T-helper 22 cell (primary cell): ENCODE measurements at places on chromosomes 2 and 18.

GRCh38 chr2:192885569-192886160 is 690.9 kb upstream of the TMEFF2 start:
- no peak for DNase-seq

DNA sequence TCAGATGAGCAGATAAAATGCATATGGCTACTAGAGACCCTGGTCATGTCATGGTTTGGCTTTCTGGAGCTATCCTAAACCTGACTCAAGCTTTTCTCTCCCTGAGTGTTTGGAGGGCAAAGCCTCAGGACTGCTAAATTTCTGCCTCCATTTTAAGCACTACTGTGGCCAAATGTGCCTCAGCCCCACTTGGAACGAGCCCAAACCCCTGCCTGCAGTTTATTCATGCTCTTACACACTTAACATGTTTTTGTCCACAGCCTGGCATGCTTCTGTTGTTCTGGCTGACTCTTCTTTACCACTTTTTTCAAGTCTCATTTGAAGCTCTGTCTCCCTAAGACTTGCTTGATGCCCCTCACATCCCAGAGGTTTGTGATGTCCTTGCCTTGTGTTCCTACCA is 24.7 kb downstream of the MGAT5 start:
- no peak for DNase-seq

- no peak for DNase-seq
These were observed 9.9 kb downstream of the SGPP2 start for GRCh38 chr2:222434204-222434603.

DNA sequence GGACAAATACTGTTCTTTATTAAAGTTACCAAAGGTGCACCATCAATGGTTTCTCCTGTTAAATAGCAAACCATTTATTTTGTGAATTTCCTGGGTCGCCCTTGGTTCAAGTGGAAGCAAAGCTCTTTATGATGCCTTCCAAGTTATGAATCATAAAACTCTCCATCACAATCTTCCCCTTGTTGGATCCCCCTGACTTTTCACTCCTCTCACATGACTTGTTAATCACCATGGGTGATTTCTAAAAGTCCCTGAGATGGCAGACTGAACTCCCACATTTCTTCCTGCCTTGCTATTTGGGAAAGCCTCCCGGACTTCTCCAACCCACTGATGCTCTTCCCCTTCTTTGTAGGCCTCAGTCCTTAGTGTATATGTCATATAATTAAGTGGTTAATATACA is 176.0 kb downstream of the THADA start:
- DNase-seq, result no peak

- no peak for DNase-seq
These were observed 25.6 kb upstream of the CXXC1 start for GRCh38 chr18:50313031-50313607.

DNA sequence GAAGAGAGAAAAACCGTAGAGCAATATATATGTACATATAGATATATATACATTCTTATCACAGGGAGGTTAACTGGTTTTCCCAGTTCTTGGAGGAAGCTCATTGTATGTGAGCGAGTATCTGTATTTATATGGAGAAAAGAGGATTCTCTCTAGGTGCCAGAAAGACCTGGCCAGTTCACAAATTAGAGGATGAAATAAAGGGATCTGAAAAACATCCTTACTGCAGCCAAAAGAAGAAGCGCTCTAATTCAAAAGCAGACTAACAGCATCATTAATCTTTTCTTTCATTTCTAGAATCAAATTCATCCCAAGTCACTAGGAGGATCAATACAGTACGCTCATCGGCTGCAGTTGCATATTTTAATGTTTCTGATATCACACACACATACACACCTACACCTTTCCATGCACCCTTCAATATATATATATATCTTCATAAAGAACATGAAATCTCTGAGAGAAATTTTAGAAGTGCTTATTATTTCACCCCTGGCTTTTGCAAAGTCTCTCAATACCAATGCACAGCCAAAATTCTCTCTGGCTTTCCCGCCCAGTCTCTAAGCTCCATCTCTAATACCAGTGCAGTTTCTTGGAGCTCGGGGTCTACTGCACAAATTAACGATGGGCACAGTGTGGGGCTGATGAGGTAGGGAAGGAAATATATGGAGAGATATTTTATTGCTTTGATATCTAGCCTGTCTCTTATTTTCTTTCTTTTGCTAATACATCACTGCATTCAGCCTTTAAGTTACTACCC is 731 bp downstream of the NRXN1 start:
- DNase-seq, result no peak

DNA sequence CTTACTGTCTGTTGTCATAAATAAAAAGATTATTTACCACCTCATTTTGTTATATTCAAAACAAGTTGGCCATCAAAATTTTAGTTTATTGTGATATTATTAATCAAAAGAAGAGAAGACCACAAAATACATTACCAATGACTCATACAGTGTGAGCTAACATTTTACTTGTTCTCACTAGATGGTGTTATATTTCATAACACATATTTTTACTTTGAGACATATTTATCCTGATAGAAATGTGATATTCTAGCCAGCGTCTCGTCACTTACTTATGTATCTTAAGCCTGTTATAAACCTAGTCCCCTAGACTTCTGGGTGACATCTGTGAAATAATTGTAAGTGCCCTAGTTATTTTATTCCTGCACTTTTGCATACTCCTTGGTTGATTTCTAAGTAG is 263.2 kb downstream of the CDH7 start:
- no peak for DNase-seq

GRCh38 chr2:200357845-200358244 is 51.4 kb downstream of the SPATS2L start:
- no peak for DNase-seq

DNA sequence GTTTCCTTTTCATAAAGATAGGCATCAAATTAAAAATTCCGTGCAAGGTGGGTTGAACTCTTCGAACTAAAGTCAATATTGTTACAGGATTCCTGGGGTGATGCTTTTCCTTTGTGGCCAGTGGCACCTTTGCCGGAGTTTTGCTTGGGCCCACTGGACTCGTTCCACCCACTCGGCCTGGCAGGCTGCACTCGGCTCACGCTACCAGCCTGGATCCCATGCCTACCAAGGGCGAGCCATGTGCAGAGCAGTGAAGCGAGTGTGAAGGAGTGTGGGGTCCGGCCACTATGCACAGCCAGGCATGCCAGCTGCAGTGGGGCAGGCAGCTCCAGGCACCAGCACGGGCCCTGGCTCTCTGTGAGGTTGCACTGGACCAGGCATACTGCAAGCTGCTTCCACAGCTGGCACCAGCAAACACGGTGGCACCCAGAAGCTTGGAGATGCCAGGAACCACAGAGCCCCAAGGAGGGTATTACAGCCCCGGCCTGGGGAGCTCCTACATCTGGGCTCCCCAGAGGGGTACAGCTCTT is 83.6 kb downstream of the DTNB start:
- DNase-seq, result no peak

DNA sequence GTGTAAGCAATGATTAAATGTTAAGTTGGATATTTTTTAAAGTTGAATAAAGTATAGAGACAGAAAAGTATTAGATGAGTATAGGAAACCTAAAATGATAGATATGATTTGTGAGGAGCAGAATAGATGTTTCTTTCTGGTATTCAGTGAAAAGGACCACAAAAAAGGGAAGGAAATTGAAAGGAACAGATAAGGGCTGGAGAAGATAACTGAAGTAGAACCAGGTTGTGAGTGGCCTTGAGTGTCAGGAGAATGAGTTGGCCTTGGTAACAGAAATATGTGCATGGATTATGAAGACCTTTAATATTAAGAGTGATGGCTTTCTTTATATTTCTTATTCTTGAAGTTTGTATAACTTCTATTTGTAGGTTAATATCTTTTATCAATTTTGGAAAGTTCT is 543.5 kb downstream of the METTL4 start:
- no peak for DNase-seq

- no peak for DNase-seq
These were observed 6.5 kb upstream of the IMPA2 start for GRCh38 chr18:11974741-11975325.

- DNase-seq, result no peak
These were observed 128.8 kb upstream of the MSH6 start for GRCh38 chr2:47653902-47654789.

GRCh38 chr2:227973241-227973640 is 101.8 kb downstream of the DAW1 start:
- no peak for DNase-seq

DNA sequence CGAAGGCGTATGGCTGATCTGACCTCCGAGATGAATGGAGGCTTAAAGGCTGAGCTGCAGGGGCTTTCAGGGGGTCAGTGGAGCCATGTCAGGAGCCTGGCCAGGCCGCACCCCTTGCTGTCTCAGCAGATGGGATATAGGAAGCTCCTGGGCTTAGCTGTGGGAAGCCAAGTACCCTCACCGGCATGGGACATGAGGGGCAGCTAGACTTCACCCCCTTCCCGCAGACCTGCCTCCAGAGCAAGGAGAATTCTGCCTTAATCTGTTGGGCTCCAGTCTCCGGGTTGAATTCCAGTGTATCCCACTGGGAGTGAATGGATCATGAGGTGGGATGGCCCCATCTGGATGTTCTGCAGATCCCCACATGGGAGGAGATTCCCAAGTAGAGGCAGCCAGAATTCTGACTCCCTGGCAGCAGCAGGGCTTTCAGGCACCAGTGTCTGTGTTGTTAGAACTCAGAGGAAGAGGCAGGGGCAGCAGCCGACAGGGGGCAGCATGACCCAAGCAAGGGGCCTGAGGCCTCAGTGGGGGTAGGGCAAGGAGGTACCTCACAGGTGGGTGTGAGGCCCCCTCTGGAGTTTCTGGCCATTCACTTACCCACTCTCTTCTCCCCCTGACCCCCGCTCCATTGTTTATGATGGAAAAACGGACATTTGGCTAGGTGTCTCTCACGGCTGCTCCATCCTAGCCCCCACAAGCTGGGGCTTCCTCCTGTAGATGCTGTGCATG is 19.1 kb downstream of the CAPG start:
- peak; percentile 22 for DNase-seq

GRCh38 chr2:240216167-240216566 is 75.7 kb upstream of the OTOS start:
- DNase-seq, result no peak

GRCh38 chr2:107088156-107088555 is 202.2 kb upstream of the ST6GAL2 start:
- DNase-seq, result no peak

DNA sequence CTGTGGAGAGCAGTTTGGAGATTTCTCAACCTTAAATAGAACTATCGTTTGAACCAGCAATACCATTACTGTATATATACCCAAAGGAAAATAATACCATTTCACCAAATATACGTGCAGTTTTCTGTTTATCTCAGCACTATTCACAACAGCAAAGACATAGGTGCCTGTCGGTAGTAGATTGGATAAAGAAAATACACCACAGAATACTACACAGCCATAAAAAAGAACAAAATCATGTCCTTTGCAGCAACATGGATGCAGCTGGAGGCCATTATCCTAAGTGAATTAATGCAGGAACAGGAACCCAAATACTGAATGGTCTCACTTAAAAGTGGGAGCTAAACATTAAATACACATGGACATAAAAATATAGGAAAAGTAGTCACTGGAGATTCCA is 81.3 kb downstream of the SMCHD1 start:
- no peak for DNase-seq

- DNase-seq, result no peak
These were observed 66.5 kb downstream of the CLHC1 start for GRCh38 chr2:55165626-55166025.

- DNase-seq, result no peak
These were observed 100.5 kb upstream of the ITPRID2 start for GRCh38 chr2:181790716-181791649.

GRCh38 chr18:61651145-61651879 is 241.5 kb downstream of the RNF152 start:
- DNase-seq, result no peak

GRCh38 chr2:2507417-2507997 is 176.4 kb upstream of the MYT1L start:
- DNase-seq, result no peak

GRCh38 chr18:62781262-62781661 is 65.9 kb downstream of the PHLPP1 start:
- DNase-seq, result no peak

DNA sequence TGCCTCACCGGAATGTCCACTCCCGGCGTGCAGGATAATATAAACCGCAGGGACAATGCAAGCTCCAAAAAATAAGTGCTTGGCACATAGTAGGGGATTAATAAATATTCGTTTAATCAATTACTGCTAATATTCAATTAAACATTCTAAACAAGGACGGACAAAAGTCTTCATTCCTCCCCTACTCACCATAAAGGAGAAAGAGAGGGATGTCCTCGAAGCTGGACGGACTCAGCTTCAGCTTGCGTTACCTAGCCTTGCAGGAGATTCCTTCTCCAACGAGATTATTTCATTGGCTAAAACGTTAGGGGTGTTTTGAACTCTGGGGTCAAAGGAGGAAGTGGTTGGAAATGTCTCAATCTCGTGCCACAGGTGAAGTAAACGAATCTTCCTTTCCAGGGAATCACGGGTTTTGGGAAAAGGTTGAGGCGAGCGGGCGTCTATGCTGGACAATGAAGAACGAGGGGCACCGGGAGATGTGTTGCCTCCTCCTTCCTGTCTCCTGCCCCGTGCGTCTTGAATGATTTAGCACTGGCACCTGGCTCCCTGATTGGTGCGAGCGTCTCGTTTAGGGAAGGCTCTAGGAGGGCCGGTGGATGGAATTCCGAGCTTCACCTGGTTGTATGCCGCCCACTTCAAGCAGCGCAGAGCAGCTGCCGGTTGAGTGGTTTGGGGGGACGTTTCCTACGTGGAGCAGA is 2.0 kb upstream of the GAD1 start:
- DNase-seq, result no peak

GRCh38 chr2:163132850-163133249 is 294.3 kb upstream of the KCNH7 start:
- no peak for DNase-seq

- DNase-seq, result no peak
These were observed 19.9 kb downstream of the ERMN start for GRCh38 chr2:157305723-157306110.

DNA sequence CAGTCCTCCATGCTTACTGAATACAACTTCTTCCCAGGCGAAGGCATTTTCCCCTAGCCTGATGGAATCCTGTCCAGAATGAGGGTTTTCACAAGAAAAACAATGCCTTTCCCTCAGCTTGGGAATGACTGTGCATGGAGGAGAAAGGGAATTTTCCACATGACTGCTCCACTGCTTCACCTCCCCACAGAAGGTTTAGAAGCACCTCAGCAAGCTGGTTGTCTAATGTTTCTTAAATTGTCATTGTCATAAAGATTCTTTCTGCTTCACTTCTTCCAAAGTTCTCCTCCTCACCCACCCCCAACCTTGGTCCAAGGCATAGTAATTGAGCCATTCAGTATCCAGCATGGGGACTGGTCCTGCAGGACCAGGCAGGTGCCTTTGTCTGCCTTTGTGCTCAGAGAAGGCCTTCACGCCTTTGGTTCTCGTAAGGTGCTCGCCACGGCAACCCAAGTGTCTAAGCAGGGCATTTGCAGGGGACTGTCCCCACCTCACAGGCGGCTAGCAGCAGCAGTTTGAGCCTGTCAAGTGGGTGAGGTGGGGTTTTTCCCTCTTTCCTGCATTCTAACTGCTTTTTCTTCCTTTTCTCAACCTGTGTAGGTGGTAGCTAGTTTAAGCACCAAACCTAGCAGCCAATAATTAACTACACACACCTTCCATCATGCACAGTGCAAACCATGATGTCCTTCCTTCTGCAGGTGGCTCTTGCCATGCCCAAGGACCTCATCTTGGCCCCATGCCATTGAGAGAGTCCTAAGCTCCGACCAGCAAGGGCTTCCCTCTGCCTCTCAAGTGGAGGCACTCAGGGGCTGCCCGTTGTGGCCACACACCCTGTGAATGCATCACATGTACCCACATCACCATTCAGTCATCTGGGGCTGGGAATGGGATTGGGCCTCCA is 65.7 kb upstream of the BCL2L11 start:
- DNase-seq, result no peak
